T-helper 17 cell (primary cell): ENCODE measurements at places on chromosomes 6 and 20.

GRCh38 chr20:18058661-18059467 is 1.1 kb upstream of the OVOL2 start:
- DNase-seq: no peak

- DNase-seq: no peak
Observed at GRCh38 chr6:156912431-156912830, 135.3 kb downstream of the ARID1B start.

DNA sequence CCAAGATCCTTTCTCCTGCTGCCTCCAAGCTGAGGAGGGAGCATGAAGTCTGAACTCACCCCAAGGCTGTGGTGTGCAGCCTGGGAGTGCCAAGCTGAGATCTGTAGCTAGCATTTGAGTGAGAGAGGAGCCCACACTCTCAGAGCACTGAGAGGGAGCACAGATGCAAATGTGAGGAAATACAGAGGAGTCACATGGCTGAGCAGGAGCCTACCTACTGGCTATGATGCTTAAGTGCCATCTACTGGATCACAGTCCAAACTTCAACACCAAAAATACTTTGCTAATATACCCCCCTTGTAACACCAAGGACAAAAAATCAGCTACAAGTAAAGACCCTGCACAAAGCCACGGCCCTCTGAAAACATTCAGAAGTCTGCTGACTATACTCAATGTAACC is 94.4 kb upstream of the IMPG1 start:
- DNase-seq: no peak

DNA sequence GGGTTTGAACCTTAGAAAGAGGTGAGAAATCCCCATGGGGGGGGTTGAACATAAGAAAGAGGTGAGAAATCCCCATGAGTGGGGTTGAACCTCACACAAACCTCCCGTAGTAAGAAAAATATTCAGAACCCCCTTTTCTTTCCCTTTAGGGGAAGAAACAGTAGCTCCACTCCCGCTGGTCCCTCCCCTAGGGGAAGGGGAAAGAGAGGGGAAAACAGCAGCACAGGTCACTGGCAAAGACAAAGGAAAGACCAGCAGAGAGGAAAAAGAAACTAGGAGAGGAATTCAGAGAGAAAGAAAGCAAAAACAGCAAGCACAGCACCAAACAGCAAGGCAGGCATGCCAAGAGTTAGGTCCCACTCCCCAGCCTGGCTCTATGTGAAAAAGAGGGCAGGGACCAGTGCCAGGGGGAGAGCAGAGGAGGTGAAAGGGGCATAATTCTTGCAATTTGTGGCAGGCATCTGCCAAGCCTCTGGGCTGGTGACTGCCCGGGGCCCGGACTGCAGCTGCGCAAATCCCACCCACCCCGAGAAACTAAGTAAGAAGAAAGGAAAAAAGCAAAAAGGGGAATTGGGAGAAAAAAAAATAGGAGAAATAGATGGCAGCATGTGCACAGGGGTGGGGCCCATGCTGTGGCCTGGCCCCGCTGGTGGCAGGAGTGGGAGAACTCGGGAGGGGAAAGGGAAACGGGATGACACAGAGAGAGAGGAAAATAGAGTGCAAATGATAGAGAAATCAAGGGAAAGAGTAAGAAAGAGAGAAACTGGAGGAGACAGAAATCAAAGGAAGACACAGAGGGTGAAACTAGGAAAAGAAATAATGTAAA is 15.1 kb upstream of the GOPC start:
- peak; percentile 7 for DNase-seq

DNA sequence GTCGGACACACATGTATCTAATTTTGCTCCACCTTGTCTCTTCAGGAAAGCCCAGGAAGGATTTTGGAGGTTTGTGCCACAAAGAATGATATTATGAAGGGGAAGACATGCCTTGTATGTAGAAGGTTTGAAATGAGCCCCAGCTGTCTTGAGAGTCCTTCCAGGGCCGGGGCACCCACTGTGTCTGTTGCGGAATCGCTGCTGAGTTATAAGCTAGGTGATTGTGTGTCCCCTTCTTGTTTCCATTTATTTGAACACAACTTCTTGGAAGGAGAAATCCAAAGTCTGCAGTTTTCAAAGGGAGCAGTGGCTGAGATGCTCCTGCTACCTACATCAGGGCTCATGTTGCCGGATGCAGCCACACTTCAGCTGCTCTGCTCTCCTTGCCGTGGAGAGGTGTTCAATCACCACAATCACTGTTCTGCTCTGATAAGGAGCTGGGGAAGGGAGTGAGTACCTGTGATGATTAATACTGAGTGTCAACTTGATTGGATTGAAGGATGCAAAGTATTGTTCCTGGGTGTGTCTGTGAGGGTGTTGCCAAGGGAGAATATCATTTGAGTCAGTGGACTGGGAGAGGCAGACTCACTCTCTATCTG is 828.6 kb downstream of the QKI start:
- no peak for DNase-seq

DNA sequence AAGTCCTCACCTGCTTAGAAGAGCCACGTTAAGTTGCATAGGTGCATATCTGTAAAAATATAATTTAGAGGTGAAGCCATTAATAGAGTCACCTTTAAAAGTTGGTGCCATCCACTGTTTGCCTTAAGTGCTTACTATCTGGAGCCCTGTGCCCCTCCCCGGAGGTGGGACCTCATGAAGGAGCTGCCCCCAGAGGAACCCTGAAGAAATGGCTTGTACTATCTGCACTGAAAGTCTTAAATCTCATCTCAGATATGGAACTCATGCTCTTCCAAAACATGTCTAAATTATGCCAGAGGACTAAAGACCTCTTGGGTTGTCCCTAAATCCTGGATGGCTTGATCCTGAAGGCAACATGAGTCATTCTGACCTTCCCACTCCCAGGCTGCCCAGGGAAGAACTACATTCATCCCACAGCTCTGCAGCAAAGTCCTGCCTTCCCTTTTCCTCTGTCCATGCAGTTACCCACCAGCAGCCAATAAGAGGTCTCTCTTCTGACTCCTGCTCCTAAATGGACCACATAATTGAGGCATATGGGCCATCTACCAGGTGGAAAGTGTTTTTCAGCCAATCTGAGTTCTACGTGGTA is 85.3 kb downstream of the ASXL1 start:
- DNase-seq: no peak

DNA sequence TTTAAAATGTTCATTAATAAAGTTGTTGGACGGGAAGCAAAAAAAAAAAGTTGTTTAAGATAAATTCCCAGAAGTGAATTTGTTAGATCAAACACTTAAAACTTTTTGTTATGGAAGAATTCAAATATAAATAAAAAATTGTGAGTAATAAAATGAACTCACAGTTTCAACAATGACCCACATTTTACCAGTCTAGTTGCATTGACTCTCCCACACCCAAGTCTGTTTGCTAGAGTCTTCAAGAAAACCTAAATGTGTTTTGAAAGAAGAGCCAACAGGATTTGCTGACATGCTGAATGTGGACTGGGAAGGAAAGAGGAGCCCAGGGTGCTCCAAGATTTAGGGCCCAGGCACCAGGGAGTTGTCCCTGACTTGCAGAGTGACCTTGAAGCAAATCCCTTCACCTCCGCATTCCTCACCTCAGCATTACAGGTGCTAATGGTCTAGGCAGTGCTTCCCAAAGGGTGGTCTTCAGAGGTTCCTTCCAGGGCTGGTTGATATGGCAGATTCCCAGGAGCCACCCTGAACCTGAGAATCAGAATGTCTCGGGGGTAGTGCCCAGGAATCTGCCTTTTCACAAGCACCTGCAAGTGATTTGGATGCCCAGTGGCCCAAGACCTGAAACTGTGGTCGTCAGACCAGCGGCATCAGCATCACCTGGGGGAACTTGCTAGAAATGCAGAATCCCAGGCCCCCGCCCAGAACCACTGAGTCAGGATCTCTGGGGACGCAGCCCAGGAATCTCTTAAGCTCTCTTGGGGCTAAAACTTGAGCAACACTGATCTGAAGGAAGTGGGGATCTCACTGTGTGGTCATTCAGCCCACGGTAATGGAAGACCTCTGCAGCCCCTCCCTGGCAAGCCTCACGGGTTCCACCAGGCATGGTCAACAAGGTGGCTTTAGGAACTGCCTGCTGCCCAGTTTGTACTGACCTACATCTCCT is 31.1 kb downstream of the POFUT1 start:
- DNase-seq: no peak

DNA sequence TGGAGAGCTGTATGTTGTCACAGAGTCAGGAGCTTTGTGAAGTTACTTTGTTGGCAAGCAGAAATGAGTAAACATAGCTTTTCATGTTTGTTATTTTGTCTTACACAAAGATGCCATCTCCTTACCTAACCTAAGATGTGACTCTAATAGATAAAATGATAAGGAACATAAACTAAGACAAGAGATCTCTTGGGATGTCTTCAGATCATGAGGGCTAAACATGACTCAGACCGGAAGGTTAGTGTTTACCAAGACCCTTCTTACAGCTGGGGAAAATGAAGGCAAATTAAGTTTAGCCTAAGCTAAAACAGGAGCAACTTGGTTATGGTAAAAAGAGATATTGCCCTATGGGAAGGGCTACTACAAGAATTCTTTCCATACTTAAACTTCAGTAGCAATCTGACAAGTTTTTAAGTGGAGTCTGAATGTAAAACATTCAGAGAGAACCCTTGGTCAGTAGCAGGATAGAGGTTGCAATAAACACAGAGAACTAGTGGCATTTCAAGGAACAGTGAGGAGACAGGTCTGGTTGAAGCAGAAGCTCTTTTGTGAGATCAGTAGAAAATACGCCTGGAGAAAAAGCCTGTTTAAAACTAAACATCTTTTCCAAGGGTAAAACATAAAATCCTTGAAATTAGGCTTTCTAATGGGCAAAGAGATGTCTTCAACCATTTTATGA is 29.9 kb downstream of the SGK1 start:
- DNase-seq: no peak

- DNase-seq: no peak
Observed at GRCh38 chr20:13142143-13142542, 78.9 kb upstream of the ISM1 start.

DNA sequence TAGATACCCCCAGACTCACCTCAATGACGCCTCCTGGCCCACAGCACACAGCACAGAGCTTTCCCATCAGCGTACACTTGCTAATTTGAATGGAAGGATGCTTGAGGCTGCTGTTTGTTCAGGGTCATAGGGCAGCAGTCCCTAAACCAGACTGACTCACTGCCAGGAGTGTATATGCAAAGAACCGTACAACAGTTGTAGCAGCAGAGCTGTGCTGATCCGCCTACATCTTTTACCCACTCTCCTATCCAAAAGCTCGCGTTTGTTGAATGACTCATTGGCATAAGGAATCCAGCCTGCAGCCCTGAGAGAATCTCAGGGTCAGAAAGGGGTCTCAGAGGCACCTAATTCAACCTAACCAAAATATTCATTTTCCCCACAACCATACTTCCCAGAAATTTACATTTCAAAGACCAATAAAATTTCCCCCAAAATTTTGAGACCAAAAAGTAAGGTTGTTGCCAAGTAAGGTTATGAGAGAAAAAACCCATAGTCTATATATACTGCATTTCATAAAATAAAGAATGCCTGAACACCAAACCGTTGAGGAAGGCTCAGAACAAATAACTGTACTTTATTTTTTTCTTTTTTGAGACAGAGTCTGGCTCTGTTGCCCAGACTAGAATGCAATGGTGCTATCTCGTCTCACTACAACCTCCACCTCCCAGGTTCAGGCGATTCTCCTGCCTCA is 35.3 kb upstream of the CCND3 start:
- DNase-seq: no peak

DNA sequence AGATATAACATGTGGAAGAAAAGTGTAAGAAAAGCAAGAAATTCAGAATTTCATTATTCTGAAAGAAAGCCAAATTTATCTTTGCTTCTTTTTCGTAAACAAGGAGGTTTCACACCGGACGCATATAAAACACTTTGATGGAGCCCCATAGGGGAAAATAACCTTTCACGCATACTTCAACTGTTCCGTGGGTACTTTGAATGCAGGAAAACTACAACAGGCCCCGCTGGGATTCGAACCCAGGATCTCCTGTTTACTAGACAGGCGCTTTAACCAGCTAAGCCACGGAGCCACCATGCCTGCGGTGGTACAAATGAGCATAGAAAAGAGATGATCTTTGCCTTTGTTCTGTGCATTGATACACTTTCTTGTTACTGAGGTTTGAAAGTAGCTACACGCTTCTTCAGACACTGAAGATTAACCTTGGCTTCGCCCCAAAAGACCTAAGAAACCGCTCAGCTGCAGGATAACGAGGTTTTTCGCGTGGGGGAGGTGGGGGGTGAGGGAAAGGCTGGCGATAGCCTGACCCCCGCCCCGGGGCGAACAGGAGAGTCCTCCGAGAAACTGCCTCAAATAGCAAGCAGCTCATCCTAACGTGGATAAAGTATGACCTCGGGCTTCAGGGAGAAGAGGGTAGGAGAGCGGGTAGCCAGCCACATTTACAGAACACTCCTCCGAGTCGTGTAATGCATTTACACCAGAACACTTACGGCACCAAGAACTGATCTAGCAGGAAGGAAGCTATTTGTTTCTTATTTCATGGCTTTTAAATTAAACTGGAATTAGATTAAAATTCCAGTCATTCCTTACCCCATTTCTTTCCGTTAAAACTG is 5.3 kb upstream of the HMGN4 start:
- peak; percentile 81 for DNase-seq

- DNase-seq: no peak
Observed at GRCh38 chr20:19552221-19553180, 205.6 kb upstream of the RIN2 start.

DNA sequence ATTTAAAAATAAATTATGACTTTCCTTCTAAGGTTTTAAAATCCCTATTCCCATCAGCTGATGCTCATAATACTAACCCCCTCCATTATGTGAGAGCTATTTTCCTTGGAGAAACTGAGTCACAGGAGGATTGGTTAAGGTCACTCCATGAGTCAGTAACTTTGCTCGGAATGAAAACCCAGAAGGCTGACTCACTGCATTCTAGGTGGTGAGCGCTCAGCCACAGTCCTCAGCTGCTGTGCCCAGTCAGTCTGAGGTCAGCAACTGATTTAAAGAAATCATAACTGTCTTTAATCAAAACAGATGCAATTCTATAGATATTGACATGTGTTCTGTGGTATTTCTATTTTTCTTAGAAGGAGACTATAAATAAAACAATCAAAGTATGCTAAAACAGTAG is 359.2 kb downstream of the GJA1 start:
- DNase-seq: no peak

- no peak for DNase-seq
Observed at GRCh38 chr6:149843051-149843633, 21.0 kb downstream of the LRP11 start.

DNA sequence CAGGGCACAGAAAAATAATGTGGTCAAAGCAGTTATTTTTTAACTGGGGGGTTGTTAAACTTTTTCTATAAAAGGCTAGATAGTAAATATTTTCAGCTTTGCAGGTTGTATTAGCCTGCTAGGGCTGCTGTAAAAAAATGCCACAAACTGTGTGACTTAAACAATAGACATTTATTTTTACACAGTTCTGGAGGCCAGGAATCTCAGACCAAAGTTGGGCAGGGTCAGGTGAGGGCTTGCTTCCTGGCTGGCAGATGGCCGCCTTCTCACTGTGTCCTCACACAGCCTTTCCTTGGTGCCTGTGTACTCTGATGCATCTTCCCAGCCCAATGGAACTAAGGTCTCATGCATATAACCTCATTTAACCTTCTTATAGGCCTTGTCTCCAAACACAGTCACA is 294.7 kb downstream of the PTPRT start:
- no peak for DNase-seq
